Mesenteric fat pad (tissue), 1 donor: ENCODE measurements at places on chromosomes 6 and 20.

- DNase-seq, result no peak
Measured at GRCh38 chr20:37917461-37917860, 14.5 kb downstream of the VSTM2L start.

- DNase-seq, result no peak
Measured at GRCh38 chr20:19952392-19952791, 64.8 kb upstream of the NAA20 start.

DNA sequence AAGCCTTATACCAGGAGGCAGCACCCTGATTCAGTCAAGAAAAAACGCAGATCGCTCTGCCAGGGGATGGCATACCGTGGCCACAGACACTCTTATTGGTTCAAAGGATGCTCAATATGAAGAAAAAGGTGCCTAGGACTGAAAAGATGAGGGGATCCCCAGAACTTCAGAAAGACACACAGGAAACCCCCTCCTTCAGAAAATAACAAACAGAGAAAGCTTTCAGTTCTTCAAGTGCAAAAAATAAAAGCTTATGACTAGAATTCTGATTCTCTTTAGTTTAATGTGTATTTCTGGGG is 17.7 kb upstream of the MYB start:
- DNase-seq, result no peak

DNA sequence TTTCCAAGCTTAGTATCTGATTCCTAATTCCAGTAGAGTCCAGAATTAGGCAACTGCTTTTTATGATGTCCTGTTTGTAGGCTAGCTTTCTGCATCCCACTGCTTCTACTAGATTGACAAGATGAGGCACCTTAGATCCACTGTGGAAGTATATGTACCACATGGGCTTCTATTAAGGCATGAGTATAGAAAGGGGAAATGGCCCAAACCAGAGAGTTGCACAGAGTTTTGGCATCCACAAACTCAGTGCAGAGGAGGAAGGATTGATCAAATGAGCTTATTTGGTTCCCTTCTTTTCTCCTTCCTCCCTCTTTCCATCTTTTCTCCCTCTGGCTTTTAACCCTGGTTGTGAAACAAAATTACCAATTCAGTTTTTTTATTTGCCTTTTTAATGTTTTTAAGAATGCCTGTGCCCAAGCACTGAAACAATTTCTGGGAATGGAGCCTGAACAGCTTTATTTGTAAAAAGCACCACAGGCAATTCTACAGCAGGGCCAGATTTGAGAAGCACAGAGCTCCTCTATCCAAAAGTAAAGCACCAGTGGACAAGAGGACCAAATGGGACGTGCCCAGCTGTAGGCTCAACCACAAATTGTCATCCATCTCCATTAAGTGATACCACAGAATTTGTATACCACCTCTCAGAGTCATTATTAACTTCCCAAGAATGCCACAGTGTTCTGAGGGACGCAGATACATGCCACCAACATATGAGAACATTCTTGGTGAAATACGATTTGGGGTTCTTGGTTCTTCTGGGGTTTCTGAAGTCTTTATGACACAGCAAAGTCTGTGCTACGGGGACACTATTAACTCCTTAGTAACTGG is 969.1 kb downstream of the KIF16B start:
- no peak for DNase-seq

DNA sequence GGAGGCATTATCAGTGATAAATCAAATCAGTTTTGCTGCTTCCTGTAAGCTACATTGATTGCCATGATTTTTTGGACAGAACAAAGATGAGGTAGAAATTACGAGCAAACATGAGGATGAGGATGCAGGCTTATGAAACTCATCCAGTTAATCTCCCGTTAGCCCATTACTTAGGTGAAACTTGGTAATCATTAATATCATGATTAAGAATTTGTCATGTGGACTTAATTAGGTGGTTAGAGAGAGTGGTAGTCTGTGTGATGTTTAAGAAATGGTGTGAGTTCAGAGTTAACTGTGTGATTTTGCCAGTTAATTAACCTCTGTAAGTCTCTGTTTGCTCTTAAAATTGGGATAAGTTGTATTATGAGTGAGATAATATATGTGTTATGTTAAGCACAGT is 62.0 kb downstream of the TSPYL4 start:
- no peak for DNase-seq

DNA sequence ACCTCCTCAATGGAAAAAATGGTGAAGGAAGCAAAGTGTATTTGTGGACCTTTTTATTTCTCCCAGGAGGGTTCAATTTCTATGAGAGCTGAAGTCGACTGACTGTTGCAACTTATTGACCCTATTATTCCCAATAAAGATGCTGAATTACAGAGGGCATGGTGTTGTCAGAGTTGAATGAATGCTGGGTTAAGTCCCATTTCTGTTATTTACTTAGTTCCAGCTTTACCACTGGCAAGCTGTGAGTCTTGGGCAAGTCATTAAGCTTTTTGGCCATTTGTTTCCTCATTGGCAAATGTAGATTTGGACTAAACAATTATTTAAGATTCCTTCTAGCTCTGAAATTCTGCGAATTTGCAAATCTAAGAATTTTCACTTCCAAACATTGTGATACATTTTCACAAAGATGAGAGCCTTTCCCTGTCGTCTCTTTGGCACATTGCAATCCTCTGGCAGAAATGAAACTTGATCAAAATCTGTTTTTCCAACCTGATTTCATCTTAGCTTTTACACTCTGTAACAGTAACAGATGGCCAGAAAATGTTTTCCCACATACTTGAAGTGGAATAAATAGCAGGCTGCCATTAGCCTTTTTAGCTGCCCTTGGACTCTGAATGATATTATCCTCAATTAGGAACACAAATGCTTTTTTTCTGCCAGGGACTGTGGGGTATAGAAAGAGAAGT is 21.3 kb downstream of the BLTP3A start:
- no peak for DNase-seq

GRCh38 chr20:23195636-23196035 is 109.5 kb upstream of the CD93 start:
- no peak for DNase-seq
